ENCODE measurements at places on chromosomes 5 and 9.

DNA sequence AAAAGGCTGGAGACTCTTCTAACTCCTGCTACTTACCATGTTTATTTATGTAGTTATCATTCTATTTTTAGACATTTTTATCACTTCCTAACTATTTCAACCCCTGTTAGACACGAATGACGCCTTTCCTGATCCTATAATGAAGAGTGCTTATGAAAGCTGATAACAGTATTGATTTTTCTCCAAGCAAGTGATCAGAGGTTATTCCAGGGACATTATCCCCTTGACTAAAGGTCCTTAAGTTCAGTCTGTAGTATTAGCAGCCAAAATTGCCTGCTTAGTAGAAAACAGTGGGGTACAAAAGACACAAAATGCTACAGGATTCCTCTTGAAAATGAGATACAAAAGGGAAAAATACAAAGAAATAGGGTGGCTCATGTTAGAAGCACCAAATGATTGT lies 235.6 kb downstream of the DNAH5 start:
- no peak for DNase-seq

- DNase-seq = no peak
Measured at GRCh38 chr5:157596487-157596886, 20.9 kb upstream of the ADAM19 start.

DNA sequence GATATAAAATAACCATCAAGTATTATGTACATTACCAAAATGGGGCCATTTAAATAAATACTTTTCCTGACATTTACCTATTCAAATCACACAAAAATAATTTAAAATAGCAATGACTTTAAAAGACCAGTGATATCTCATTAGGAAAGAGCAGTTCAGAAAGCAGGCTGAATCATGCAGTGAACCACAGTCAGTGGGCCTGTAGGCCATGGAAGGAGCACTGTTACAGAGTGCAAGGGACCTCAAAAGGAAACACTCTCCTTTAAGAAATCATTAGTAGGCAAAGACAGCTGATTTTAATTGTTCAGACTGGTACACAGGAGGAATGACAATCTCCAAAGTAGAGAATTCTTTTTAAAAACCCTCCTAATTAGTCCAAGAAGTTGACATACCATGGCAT lies 283.5 kb upstream of the EFNA5 start:
- no peak for DNase-seq

DNA sequence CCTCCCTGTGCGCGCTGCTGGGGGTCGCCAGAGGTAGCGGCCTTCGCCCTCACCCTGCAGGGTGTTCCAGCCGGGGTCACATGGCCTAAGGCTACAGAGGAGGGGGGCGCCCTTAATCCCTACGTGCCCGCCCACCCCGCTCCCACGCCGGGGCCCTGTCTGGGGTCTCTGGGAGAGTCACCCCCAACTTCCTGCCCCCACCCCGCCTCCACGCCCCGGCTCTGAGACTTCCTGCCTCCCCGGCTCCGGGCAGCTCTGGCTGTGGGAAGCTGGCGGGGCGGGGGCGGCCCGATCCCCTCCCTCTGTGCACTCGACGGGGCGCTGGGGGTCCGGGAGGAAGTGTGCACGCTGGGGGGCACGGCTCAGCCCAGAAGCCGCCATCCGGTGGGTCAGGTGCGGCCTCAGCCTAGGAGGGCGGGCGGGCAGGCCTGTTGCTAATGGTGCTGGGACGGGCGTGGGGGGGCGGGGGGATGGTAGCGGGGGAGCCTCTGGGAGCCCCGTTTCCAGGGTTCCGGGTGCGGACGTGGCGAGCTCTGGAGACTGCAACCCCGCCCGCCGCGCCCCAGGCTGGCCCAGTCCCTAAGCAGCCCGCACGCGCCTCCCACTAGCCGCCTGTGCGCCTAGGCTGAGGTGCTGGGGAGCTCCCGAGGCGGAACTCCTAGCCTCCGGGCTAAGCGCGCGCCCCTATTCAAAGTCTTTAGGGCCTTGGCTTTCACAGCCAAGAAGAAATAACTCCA lies 61.6 kb downstream of the CXXC5 start:
- DNase-seq = peak; percentile 52

DNA sequence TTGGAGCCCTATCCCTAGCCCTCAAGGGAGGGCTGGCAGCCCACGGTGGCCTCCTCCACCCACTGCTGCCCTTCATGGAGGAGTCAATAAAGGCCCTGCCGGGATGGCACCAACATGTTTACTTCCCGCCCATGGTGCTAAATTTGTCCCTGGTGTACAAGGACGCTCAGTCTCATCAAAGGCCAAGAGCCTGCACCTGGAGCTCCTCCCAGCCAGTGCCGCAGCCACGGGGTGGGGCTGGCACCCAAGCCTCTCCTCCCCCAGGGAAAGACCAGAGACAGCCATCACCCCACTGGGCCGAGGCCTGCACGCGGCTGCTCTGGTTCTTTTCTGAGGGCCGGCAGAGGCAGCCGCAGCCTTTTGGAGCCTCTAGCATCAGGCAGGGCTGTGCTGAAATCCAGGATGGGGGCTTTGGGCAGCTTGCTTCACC lies 34.8 kb upstream of the RXRA start:
- no peak for DNase-seq

DNA sequence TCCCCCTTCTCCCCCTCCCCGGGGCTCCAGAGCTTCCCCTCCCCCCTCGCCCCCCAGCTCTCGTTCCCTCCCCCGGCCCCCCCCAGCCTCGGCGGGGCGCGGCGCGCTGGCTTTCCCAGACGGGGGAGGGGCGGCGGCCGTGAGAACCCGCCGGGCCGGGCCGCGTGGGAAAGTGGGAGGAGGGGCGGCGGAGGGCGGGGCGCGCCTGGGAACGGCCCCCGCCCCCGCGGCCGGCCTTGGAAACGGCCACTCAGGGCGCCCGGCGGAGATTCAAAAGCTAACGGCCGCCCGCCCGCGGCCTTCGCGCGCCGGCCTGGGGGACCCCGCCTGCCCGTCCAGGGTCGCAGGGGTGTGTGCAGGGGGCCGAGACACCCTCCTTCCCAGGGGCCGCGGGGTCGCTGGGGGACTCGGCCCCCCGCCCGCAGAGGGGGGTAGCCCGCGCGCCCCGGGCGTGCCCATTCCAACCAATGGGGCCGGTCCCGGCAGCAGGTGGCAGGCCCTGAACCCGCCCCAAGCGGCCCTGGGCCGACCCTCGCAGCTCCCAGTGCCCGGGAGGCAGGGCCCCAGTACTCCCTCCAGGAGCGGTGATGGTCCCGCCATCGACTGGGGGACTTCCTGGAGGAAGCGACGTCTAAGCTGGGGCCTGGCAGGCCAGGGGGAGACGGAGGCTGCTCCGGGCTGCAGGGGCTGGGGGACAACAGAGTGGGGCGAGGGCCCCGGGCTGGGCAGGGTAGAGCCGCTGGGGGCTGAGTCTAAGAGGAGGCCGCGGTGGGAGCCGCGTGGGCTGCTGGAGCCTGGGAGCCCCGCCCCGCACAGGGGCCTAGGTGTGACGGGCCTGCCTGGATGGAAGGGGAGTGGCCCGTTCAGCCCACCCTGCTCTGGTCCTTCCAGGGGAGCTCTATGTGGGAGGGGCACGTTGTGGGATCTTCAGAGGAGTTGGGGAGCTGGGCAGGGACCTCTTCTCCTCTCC lies 14.2 kb upstream of the NRARP start:
- peak; percentile 14 for DNase-seq

GRCh38 chr9:86774116-86774515 lies 173.2 kb downstream of the GAS1 start:
- no peak for DNase-seq

DNA sequence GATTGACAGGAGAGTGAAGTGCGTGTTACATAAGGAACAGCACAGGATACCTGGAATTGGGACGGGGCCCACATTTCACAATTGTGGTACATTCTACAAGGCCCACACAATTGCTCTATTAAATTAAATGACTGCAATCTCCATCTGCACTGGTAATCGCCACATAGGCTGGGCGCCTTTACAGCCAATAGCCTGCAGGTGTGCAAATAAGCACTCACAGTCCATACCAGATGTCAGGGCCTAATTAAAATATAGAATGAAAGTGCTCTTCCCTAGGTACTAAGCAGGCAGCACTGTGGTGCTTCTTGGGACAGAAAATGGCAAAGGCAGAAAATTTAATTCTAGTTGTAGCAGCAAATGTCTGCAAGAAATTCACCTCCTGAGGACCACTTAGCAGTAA lies 82.7 kb downstream of the ATP10B start:
- DNase-seq = no peak

All from CD4-positive, alpha-beta T cell (primary cell).